ENCODE measurements at places on chromosomes 16 and 17.

GRCh38 chr17:74756891-74757290 is 8.5 kb downstream of the NHERF1 start:
- no peak for DNase-seq

DNA sequence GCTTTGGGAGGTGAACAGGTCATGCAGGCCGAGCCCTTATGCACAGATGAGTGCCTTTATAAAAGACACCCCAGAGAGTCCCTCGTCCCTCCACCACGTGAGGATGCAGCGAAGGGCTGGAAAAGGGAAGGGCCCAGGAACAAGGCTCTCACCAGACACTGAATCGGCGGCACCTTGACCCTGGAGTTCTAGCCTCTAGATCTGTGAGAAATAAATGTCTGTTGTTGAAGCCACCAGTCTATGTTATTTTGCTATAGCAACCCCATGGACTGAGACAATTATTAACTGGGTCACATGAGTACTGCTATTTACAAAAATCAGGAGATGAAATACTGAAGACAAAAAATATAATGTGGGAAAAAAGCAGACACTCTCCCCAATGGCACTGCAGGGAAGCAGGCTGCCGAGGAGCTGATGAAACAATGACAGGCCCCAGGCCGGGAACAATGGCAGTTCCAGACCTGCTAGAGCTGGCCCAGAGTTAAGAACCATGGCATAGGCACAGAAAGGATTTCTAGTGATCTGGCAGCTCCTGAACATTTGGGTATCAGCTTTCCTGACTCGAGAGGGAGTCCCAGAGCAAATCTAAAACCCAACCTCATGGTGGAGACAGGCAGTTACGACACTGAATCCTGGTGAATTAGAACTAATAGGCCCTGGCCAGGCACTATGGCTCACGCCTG is 17.8 kb upstream of the GGA2 start:
- DNase-seq = no peak

- no peak for DNase-seq
These were observed 25.2 kb downstream of the KLHL36 start for GRCh38 chr16:84673561-84673960.

GRCh38 chr16:83623892-83624291 is 183.9 kb upstream of the HSBP1 start:
- DNase-seq = no peak

GRCh38 chr16:67843343-67843765 is 1.2 kb downstream of the THAP11 start:
- DNase-seq = no peak

- DNase-seq = no peak
These were observed 10.4 kb downstream of the PTRH2 start for GRCh38 chr17:59696682-59697277.

DNA sequence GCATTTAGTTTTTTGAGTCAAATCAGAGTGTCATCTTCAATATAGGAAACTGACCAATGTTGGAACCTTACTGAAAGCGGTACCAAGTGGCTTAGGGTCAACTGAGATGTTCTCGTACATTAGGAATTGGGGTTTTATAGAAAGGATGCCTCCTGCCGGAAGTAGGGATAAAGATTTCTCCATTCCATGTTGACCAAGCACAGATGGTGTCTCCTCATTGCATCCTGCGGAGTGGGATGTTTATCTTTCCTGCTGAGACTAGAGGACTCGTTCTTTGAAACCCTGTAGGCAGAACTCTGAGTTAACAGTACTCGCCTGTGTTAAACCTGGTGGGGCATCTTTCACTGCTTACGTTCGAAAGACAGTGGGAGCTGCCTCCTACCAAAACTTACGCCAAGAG is 1.4 kb downstream of the SHISA6 start:
- no peak for DNase-seq

GRCh38 chr17:10429421-10430045 is 7.8 kb upstream of the MYH8 start:
- DNase-seq = no peak

DNA sequence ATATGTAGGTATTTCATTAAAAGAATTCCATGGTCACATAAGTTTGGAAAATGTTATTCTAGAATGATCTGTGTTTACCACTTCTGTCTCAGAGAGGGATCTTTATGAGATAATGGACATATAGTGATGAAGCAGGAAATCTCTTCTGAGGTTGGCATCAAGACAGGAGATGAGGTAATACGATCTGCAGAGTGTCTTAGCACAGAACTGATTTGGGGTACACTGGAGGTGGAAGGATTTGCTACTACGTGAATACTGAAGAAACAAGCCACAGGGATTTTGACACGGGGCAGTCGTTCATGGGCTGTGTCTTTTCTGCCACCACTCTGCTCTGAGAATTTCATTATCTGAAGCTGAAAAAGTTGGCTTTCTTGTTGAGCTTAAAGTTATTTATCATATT is 5.5 kb downstream of the CBFB start:
- no peak for DNase-seq

- DNase-seq = no peak
These were observed 286.7 kb downstream of the IRX3 start for GRCh38 chr16:53999841-54000240.

- DNase-seq = no peak
These were observed 80.4 kb downstream of the PGS1 start for GRCh38 chr17:78458736-78459335.

GRCh38 chr17:8402921-8403536 is 5.4 kb upstream of the RNF222 start:
- DNase-seq = no peak

DNA sequence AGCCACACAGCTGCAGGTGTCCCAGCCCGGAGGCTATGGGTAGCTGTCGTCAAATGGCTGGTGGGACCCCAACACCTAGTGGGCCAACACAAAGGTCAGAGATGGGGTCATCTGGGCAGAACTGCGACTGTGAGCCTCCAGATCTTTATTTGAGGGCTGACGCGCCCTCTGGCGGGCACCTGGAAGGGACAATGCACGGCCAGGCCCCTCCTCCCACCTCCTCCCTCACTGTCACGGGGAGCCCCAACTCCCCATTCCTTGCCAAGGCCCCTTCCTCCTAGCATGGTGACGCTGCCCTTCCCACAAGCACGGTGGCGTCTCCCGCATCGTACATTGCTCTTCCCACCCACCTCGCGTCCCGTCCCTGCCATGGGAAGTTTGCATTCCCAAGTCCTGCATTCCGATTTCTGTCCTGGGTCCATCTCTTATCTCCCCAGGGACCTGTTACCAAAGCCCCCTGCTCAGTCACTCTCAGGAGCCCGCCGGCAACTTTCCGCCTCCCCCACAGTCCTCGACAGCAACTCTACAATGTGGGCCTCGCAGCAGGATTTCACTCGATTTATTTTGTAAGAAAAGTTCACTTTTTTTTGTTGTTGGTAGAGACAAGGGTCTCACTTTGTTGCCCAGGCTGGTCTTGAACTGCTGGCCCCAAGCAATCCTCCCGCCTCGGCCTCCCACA is 1.0 kb downstream of the TLE7 start:
- no peak for DNase-seq

DNA sequence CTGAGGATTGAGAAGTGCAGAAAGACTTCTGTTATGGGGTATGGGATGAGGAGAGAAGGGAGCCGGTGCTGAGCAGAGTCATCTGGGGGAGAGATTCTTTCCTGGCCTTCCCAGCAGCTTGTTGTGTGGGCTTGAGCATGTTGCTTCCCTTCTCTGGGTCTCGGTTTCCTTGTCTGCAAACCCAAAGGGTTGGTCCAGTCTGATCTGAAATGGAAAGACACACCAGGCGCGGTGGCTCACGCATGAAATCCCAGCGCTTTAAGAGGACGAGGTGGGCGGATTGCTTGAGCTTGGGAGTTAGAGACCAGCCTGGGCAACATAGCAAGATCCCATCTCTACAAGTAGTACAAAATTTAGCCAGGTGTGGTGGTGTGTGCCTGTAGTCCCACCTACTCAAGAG is 6.0 kb downstream of the SOCS3 start:
- DNase-seq = no peak

DNA sequence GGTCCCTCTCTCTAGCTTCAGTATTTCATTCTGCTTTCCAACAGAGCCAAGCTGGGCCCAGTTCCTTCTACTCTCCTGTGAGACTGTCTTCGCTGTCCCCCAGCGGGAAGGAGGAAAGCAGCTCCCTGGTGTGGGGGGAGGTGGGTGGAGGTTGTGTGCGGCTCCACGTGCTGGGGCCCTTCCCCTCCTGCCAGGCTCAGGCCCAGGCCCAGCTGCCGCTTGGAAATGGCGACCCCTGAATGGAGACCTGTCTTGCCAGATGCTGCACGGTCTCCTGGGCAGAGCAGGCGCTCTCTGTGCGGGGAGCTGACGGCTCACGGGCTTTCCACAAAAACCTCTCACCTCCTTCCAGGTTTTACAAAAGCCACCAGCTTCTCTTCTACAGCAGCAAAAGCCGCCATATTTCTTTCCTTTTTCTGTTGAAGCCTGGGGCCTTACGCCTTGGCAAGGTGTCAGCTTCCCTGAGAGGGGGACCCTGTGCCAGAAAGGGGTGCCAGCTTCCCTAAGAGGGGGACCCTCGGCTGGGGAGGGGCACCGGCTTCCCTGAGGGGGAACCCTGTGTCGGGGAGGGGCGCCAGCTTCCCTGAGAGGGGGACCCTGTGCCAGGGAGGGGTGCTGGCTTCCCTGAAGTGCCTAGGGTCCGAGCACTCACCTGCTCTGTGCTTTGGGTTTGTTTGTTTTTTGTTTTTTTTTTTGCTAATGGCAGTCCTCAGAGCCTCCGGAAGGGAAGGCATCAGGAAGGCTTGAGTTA is 47.5 kb downstream of the ZNF778 start:
- no peak for DNase-seq

DNA sequence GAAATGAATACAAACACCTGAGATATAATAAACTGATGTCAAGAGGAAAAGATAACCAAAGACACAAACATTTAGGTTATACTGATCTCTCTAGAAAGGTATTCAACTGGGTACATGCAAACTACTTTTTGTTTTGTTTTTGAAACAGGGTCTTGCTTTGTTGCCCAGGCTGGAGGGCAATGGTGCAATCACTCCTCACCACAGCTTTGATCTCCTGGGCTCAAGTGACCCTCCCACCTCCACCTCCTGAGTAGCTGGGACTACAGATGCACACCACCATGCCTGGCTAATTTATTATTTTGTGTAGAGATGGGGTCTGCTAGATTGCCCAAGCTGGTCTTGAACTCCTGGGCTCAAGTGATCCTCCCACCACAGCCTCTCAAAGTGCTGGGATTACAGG is 38.1 kb downstream of the TEKT5 start:
- DNase-seq = no peak

DNA sequence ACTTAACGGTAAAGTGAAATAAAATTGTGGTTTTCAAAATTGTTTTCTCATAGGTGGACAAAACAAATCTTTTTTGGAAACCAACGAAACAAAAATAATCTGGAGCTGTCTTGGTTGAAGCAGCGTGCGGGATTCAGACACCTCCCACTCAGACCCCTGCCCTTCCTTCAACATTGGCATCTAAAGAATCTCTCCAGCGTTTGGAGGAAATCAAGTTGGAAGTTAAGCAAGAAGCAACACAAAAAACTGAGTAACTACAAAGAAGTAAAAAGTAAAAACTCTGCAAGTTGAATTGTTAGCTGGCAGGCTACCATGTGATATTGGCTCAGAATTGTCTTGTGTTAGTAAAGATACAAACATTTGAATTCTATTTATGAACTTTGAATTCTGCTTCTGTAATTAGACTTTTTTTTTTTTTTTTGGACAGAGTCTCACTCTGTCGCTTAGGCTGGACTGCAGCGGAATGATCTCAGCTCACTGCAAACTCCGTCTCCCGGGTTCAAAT is 361.0 kb upstream of the PMFBP1 start:
- no peak for DNase-seq

DNA sequence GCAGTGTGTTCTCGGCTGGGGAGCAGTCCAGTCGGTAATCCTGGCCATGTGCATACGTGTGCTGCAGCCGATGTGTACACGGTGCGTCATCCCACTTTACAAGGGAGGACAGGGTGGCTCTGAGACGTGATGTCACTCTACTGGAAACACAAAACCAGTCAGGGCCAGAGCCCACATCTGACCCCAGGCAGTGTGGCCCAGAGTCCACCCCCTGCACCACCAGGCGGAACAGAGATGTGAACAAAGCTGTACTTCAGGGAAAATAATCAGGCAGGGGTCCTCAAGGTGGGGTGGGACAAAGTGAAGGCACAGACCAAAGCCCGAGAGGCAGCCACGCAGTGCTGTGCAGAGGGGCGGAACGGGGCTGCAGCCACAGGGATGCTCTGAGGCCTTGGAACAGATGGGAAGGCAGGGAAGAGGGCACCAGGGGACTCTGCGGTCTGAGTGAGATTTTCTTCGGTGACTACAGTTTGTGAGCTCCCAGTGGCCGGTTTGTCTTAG is 181.5 kb downstream of the ZNF423 start:
- DNase-seq = no peak

- no peak for DNase-seq
These were observed 12.7 kb upstream of the HERPUD1 start for GRCh38 chr16:56919099-56919800.

- DNase-seq = no peak
These were observed 39.3 kb downstream of the ARHGAP27 start for GRCh38 chr17:45393411-45393810.

- DNase-seq = no peak
These were observed 12.1 kb upstream of the CCL8 start for GRCh38 chr17:34307110-34307509.

DNA sequence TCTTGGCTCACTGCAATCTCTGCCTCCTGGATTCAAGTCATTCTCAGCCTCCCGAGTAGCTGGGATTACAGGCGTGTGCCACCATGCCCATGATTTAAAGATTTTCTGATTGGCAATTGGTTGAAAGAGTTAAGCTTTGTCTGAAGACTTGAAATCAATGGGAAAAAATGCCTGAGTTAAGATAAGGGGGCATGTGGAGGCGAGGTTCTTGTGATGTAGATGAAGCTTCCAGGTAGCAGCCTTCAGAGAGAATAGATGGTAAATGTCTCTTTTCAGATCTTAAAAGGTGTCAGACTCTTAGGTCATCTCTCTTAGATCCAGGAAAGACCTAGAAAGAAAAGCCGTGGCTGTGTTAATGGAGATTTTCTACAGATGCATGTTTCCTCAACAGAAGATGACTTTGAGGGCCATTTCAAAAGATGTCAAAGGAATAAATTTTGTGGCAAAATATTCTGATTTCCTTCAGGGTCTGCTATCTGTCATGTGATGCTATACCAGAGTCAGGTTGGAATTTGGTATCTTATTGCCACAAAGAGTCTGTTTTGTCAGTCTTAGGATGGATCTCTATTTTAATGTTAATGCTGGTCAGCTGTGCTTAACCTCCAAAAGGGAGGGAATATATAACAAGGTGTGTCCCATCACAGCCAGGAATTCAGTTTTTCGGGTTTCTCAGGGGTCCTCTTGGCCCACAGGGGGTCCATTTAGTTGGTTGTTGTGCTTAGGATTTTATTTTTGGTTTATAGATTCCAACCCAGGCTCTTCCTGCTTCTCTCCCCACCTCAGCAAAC is 58.3 kb upstream of the AKTIP start:
- DNase-seq = no peak

DNA sequence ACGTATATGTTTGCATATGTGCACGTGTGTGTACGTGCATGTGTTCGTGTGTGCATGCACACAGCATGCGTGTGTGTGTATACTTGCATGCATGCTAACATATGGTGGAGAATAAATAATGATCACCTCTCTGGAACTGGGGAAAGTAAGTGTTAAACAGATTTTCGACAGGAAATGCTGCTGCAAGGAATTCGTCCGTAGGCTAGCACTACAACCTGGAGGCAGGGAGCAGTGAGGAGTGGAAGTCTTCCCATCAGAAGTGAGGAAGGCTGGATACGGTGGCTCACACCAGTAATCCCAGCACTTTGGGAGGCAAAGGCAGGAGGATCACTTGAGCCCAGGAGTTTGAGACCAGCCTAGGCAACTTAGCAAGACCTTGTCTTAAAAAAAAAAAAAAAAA is 4.8 kb upstream of the CSNK1D start:
- DNase-seq = no peak

Data from NCI-H748 treated with DMSO at 0.1 percent for 48 hours (cell line).